WTC11 (cell line): ENCODE measurements at places on chromosomes 3 and 15. TPM values are rescaled to one million over a fixed set of nuclear protein-coding genes. Genes with fewer than 3 reads are reported as not detected.

DNA sequence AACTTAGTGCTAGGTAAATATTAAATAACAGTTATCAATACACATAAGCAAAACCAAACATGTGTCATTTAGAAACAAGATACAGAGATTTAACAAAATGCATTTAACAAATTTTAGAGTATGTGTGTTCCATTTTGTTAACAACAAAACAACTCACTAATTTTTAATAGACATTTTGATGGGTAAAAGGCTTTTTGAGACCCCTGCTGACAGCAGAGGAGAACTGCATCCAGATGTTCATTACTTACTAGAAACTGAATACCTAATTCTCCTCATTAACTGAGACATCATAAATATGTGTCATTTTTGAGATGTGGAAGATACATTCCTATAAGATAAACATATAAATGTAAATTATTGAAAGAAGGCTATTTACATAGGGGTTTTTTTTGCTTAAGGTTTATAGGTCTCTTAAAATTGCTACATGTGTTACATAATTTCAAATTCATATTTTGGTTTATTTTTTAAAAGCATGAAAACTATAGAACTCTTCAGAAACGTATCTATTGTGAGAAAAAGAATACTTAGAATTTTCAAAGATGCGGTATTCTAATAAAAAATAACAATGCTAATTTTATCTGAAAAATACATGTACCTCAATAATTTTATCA, 1009.8 kb downstream of the TUSC7 start:
- DNase-seq = no peak

- no peak for DNase-seq
These were observed 78.2 kb downstream of the CLASP2 start for GRCh38 chr3:33639889-33640288.

GRCh38 chr15:45030743-45031142, 7.7 kb downstream of the SORD start:
- DNase-seq = no peak

DNA sequence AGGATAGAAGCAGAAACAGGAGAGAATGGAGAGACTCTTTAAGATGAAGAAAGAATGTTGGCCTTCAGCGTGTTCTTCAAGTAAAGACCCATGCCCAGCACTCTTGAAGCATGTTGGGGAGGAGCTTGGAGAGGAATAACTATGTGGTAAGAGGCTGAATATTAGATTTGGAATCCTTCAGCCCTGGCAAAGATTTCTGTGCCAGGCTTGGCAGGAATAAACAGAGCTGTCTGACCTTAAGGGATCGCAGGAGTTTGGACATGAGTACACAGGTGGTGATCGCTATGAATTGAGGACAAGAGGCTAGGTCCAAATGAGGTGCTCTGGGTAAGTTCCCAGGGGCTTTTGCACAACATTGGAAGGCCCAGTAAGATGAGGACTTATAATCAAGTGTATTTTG, 132.6 kb upstream of the TBL1XR1 start:
- DNase-seq = no peak

ITIH1 gene
- total RNA-seq = 0.26 to 0.69 TPM (median 0.50 TPM) in 3 replicates

LDHAL6B gene
- not detected in 3 replicates for total RNA-seq

ANKRD63 gene
- 1.2 to 1.7 TPM (median 1.4 TPM) in 3 replicates for total RNA-seq

MESP1 gene
- 0.32 to 0.50 TPM (median 0.41 TPM) in 3 replicates for total RNA-seq

GRCh38 chr3:99842826-99843589, 25.3 kb downstream of the CMSS1 start:
- DNase-seq = no peak

DNA sequence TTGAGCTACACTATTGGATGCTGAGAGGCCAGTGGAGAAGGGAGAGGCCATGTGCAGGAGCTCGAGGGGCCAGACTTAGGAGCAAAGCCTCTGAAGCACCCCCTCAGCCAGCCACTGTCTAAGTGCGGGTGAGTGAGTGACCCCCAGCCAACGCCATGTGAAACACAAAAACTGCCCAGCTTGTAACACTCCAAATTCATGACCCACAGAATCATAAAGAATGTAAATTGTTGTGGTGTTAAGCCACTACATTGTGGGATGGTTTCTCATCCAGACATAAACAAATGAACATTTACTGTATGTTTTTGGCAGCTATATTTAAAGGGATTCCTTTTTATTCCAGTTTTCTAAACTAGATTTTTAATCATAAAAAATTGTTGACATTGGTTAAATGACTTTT, 27.2 kb upstream of the TMEM158 start:
- no peak for DNase-seq

IL16 gene
- total RNA-seq = 0.41 to 0.61 TPM (median 0.46 TPM) in 3 replicates

FBXW12 gene
- total RNA-seq = 1.9 to 2.5 TPM (median 2.0 TPM) in 3 replicates
